ENCODE measurements at places on chromosomes 3 and 15. TPM values are rescaled to one million over a fixed set of nuclear protein-coding genes. Genes with fewer than 3 reads are reported as not detected.

Gene ERICH6
- 0.57 TPM for total RNA-seq

Gene OR4M2
- not detected for total RNA-seq

Gene ACVR2B
- 24.3 TPM for total RNA-seq

Gene LRTM1
- 2.0 TPM for total RNA-seq

Gene CTXN2
- total RNA-seq, result not detected

Gene RTP1
- total RNA-seq, result not detected

Gene SGO1
- 7.3 TPM for total RNA-seq

Gene PLA2G4E
- 0.18 TPM for total RNA-seq

Gene ELL3
- total RNA-seq, result 7.7 TPM

Gene LDHAL6B
- not detected for total RNA-seq

Gene ARL14
- total RNA-seq, result not detected

Gene CHRM5
- not detected for total RNA-seq

Gene KNG1
- not detected for total RNA-seq
